Cardiac septum (tissue), 1 donor: ENCODE measurements at places on chromosomes 7 and 10. TPM values are rescaled to one million over a fixed set of nuclear protein-coding genes. Genes with fewer than 3 reads are reported as not detected.

DNA sequence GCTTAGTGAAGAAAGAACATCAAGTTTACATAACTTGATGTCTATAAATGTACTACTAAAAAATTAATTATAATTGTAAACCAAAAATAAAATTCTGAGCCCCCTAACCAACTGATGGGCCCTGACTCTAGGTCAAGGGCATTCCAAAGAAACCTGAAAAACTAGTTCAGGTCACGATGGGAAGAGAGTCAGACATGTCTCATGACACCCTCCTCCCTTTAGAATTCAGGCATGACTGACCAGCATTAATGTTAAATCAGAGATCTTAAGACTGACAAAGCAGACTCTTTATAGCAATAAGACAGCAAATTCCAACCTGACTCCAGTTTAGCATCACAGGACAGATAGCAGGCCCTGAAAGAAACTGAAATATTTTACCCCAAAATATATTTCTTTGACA, 21.6 kb upstream of the OTUD1 start:
- DNase-seq = no peak

- no peak for DNase-seq
These were observed 73.6 kb downstream of the SNX10 start for GRCh38 chr7:26365077-26365900.

ECHDC3 gene
- total RNA-seq = 35.1 TPM

C10orf62 gene
- 0.51 TPM for total RNA-seq

- DNase-seq = no peak
These were observed 65.0 kb downstream of the FRMD4A start for GRCh38 chr10:14265709-14266108.

CPA5 gene
- total RNA-seq = not detected

- DNase-seq = no peak
These were observed 51.6 kb downstream of the HBP1 start for GRCh38 chr7:107220356-107220755.

DNA sequence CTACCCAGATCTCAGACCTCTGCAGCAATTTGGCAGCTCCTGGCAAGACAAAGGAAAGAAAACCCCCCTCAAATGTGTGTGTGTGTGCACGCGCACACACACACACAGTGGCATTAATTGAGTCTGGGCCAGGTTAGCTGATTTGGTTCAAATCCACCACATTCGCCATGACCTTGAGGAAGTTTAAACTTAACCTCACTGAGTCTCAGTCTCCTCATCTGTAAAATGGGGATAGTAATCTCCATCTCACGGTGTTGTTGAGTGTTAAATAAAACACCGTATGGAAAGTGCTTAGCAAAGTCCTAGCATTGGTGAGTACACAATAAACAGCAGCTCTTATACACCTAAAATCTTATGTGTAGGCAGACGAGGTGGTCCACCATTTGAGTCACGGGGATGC, 4.9 kb downstream of the LOXL4 start:
- no peak for DNase-seq

MSMB gene
- not detected for total RNA-seq

GRCh38 chr7:107939573-107940489, 48.8 kb downstream of the DLD start:
- no peak for DNase-seq

DNA sequence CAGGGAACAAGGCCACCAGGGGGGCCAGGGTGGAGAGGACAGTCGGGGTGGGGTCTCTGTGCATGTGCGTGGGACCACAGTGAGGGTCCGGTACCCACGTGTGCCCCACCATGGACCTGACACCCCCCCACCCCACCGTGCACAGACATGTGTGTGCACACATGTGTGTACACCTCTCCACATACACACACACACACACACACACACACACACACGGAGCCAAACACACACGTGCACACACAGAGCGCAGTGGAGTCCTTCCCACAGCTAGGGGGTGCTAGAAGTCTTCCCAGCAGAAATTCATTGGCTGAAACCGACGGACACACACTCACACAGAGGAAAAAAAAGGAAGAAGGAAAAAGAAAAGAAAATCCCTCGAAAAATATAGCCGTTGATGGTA, 42.8 kb upstream of the GNA12 start:
- no peak for DNase-seq

- DNase-seq = no peak
These were observed 173.0 kb upstream of the NEBL start for GRCh38 chr10:21069929-21070700.

DNA sequence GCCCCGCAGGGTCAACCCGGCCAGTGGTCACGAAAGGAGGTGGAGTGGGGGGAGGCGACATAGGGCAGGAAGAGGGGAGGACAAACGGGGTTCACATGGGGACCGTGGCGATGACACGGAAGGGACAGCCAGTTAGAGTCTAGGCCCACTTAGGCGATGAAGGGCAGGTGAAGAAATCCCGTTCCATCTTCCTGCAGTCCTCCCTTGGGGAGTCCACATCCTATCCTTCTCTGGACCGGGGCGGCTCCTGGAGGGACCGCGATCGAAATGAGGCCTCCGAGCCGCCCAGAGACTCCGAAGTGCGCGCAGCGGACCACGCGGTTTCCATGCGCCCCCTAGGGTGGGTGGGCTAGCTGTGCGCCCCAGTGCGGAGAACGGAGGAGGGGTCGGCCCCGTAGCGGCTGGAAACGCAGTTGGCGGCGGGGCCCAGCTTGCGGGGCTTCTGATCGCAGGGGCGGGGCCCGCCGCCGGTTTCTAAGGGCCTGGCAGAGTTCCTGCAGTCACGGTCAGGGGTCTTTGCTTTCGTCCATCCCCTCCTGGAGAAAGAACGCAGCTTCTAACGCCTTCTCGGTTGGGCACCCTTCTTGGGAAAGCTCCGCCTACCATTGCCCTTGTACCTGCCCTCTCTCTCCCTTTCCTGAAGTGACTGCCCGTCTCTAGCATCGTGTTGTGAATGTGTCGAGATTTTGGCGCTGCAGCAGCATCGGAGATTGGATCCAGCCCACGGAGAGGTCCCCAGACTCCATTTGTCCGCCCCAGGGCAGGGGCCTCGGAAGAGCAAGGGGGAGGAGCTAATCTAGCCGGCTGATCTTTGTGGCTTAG, 17.9 kb upstream of the TMEM225B start:
- no peak for DNase-seq

NCF1 gene
- total RNA-seq = 4.0 TPM

DNA sequence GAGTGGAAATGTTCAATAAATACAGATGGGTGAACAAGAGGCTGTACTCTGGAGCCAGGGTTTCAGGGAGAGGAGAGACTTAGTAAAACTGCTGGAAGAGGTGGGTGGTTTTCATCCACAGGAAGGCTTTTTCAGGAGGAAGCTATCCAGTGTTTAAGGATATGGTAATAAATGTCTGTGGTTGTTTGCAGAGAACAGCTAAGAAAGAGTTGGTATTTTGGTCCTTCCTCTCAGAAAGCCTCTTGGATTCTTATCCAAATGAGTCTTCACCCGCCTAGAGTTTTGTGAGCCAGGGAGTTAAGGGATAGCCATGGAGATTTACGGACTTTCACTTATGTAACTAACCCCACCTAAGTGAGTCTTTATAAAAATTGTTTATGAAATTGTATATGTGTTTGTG, 95.7 kb downstream of the GNAI1 start:
- DNase-seq = no peak

DNA sequence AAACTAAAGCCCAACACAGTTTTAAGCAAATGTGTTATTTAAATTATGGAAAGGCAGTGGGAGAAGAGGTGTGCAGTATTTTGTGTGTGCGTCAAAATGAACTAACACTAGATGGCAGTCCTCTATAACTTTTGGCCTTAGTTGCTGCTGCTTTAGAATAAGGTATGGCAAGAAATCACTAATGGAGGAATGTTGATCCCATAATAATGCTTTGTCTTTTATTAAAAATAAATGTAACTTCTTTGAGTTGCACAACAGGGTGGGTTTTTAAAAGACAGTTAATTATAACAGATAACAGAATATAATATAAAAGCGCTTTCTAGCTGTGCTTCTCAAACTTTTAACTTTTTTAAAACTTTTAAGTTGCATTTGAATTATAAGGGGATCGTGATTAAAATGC, 56.4 kb downstream of the BBS9 start:
- no peak for DNase-seq

LRRC17 gene
- 1.8 TPM for total RNA-seq

DNA sequence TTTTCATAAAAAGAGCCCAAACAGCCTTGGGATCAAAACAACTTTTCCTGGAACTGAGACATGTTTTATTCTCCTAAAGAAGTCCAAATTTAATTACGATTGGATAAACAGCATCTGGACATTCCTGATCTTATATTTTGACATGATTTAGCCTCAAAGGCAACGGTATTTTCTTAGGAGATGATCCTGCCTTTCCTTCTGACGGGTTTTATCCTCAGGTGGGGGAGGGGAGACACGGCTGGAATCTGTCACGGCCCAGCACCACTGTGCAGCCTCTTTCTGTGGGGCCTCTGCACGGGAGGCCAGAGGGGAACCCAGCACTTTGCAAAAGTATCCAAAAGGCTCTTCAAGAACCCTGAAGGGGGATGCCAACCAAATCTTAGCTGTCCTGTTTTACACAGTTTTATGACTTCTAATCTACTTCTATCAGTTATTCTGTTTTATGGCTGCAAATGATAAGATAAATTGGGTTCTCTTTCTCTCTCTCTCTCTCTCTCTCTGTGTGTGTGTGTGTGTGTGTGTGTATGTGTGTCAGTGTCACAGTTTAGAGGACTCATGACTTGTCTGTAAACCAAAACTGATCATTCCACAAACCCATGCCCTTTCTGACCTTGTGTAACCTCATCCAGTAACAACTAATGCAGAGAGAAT, 321.1 kb upstream of the NPVF start:
- DNase-seq = no peak

GRCh38 chr10:129982825-129983224, 18.8 kb upstream of the EBF3 start:
- no peak for DNase-seq

- DNase-seq = peak; percentile 84
These were observed 17.3 kb upstream of the NRBF2 start for GRCh38 chr10:63115732-63116383.

GRCh38 chr10:63921908-63922467, 400.8 kb downstream of the REEP3 start:
- no peak for DNase-seq

DNA sequence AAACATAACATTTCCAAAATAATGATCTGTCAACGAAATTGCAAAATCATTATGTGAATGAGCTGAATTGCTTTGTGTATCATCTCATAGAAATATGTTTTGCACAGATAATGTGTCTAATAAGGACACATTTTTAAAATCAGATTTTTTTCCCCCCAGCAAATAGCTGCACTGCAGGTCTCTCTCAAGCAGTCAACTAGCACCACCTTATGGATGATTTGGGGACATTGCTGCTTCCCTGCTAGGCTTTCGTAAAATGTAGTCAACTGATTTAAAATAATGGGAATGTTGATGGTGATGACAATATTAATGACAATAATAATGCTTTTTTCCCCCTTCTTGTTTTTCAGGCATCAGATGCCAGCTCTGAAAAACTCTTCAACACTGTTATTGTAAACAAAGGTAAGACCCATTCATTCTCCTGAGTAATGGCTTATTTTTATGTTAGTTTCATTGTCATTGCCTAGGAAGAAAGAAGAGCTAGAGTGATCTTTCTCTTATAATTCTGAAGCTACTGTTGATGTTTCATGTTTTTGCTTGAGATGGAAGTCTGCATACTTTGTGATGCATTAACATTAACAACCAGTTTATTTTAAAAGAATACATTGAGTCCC, 433.6 kb upstream of the GALNT17 start:
- DNase-seq = no peak

- DNase-seq = no peak
These were observed 16.5 kb downstream of the FAM131B start for GRCh38 chr7:143346018-143346417.

UPK3B gene
- 0.38 TPM for total RNA-seq

GRCh38 chr7:141649137-141649864, 52.7 kb downstream of the DENND11 start:
- no peak for DNase-seq
